HT1080 (cell line): ENCODE measurements at places on chromosomes 2 and 18.

DNA sequence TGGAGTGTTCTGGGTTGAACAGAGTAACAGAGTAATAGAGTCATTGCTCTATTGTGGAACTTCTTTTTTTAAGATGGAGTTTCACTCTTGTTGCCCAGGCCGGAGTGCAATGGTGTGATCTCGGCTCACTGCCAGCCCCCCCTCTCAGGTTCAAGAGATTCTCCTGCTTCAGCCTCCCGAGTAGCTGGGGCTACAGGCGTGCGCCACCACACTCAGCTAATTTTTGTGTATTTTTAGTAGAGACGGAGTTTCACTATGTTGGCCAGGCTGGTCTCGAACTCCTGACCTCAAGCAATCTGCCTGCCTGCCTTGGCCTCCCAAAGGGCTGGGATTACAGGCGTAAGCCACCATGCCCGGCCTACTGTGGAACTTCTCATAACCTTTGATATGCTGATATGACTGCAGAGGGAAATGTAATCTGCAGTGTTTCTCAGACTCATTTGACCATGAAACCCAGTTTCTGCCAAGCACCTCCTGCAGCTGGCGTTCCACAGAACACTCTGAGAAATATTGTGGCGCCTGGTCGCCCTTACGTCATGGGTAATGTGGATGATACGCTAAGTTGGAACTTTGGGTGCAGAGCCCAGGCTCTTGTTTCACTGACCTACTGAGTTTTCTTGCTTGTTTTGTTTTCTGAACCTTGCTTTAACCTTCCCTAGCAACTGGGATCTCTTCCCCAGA lies 213.8 kb downstream of the BCL2 start:
- DNase-seq: no peak

DNA sequence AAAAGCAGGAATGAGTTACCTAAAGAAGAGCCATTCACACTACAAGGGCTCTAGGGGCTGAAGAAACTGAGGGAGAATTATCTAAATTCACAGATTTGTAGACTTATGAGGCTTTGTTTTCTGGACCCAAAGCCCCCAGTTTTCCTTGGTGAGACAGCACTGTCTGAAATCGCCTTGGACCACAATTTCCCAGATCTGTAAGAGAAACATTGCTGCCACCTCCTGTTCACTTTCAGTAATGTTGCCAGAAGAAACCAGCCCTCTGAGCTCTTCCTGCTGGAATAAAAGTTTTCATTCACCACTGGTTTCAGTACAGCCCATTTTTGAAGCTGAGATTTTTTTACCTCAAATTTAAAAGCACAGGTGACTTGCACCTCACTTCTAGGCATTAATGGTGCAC lies 169.2 kb downstream of the CDH20 start:
- peak; percentile 49 for DNase-seq

DNA sequence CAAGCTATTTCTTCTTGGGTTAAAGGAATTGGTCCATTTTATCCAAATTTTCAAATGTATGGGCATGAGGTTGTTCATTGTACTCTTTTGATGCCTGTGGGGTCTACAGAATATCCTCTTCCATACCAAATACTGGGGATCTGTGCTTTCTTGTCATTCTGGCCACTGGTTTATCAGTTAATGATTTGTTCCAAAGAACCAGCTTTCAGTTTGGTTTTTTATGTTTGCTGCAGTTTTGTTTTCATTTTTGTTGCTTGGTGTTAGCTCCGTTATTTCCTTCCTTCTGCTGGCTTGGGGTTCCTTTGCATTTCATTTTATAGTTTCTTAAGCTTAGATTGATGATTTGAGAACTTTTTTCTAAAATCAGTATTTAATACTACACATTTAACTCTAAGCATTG lies 45.5 kb downstream of the SLC66A2 start:
- DNase-seq: no peak

- DNase-seq: no peak
Observed at GRCh38 chr2:73350035-73350691, 35.5 kb upstream of the ALMS1 start.

DNA sequence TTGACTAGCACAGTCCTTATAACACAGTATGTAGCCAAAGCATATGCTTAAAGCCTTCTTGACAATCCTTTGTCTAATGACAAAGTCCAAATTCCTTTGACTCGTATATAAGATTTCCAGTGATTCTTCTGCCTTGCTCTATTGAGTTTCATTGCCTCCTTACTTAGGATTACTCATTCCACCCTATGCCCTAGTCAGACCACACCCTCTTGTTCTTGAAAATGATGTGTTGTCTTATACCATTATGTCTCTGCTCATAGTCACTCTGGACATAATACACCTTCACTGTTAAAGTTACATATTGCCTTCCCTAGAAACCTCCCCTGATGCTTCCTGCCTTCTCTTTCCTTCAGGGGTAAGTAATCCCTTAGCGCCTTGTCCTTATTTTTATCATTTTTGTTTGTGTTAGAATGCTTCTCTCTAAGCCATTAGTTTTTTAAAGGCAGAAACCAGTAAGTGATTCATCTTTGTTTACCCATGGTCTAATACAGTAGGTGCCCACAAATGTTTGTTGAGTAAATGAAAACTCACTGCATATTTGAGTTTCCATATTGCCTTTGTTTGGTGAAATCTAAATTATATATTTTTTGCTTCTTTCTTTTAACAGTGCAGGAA lies 19.3 kb downstream of the GPD2 start:
- DNase-seq: peak; percentile 61

GRCh38 chr2:188969236-188969635 lies 4.9 kb upstream of the COL3A1 start:
- DNase-seq: no peak

DNA sequence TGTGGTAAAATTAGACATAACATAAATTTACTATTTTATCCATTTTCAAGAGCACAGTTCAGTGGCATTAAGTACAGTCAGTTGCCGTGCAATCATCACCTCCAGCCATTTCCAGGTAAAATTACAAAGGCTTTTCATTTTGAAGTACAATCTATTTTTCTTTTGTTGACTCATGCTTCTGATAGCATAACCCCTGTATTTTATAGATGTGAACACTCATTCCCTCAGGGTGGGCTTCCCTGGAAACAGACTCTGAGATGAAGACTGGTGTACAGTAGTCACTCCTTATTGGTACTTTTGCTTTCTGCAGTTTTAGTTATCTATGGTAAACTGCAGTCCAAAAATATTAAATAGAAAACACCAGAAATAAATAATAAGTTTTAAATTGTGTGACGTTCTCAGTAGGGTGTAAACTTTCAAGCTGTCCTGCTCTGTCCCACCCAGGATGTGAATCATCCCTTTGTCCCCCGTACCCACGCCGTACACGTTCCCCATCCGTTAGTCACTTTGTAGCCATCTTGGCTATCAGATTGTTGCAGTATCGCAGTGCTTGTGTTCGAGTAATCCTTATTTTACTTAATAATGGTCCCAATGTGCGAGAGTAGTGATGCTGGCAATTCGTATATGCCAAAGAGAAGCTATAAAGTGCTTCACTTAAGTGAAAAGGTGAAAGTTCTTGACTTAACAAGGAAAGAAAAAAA lies 41.1 kb upstream of the NAB1 start:
- peak; percentile 85 for DNase-seq

DNA sequence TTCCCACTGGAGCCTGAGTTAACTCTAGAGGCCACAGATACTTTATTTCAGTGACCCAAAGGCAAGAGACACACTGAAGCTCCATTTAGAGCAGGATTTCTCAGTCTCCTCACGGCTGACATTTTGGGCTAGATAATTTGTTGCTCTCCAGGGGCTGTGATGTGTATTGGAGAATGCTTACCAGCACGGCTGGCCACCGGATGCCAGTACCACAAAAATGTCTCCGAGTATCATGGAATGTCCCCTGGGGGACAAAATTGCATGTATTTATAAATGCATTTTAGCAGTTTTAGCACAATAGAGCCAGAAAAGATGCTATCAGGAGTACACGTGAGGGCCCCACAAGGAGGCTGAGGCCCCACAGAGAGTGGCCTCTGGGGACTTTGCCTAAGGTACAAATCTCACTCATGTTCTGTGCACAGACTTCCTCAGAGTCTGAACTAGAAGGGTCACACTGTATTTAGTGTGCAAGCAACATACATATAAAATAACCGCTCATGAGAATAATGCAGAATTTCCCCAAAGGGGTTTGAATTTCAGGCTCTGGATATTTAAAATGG lies 20.5 kb upstream of the DCC start:
- DNase-seq: no peak

GRCh38 chr2:26970244-26970927 lies at the start of gene MAPRE3:
TSS of gene MAPRE3 (plus strand) at chr2:26970637. CDS start at chr2:27022219, 51,582 bp downstream.
- DNase-seq: peak; percentile 74

GRCh38 chr18:28820353-28820752 lies 643.4 kb upstream of the CDH2 start:
- no peak for DNase-seq

DNA sequence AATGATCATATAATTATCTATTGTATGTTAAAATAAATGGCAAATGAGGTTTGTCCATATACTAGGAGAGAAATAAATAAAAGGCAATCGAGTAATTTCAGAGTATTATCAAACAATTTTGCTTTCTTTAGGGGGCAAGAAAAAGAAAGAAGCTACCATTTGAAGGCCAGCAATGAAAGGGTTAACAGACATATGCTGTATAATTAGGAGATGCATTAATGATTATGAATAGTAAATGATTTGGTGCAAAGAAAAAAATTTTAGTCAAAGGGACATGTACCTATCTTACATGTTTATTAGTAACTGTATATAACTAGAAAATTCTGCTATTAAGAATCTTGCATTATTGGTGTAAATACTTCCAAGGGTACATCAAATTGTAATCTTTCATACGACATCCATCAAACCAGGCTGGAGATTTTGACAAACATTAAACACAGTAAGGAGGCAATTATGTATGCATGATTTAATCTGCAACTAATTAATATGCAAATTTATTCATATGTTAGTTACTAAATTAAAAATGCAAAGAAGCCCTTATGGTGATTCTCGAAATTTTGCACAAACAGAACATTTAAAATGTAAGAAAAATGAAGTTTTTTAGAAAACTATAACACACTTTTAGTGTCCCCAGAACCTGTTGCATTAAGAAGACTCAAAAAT lies 251.4 kb downstream of the TCF4 start:
- DNase-seq: no peak

DNA sequence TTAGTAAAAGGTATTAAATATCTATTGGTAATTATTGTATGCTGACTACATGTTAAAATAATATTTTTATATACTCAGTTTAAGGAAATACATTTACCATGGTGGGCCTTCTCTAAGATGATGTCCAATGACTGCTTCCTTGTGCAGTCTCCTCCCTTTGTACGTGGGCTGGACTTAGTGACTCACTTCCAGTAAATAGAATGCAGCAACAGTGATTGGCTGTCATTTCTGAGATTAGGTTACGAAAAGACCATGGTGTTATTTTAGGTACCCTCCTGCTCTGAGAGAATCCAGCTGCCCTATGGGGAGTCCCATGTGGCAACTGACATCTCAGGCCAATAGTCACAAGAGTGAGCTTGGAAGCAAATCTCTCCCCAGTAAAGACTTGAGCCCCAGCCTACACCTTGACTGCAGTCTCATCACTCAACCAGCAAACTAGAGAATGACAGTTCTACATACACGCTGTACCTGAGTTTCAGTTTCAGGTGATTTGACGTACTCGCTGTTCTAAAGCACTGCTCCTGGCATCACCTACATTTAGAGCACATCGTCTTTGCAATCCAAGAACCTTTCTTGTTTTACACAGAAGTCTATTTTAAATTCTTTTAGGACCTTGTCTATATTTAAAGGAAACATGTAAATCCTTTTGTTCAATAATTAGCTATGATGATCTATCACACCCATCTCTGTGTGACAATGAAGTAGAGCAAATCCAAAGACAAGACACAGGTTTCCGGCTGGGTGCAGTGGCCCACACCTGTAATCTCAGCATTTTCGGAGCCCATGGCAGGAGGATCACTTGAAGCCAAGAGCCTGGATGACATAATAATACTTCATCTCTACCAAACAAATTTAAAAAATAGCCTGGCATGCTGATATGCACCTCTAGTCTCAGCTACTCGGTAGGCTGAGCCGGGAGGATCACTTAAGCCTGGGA lies 87.2 kb downstream of the COBLL1 start:
- DNase-seq: no peak

DNA sequence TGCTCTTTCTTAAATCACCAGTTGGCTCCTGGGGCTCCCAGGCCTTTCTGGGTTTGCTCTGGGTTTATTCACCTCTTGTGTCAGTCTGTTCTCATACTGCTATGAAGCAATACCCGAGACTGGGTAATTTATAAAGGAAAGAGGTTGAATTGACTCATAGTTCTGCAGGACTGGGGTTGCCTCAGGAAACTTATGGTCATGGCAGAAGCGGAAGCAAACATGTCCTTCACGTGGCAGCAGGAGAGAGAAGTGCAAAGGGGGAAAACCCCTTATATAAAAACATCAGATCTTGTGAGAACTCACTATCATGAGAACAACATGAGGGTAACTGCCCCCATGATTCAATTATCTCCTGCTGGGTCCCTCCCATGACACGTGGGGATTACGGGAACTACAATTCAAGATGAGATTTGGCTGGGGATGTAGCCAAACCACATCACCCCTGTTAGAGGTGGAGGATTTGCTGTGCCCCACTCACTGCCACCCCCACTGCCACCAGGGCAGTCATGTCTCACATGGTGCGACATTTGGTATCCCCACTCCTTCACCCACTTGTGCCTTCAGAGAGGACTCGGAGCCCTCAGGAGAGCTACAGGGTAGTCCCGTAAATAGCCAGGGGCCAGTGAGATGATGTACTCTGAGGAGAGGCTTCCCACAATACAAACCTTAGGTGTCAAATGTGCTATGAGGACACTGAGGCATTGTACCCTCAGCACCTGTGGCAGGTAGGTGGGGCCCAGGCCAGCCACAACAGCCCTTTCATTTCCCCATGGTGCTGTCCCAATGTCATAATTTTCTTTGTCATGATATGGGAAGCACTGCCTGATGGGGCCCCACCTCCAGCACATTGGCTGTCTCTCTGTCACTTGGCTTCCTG lies 35.7 kb downstream of the CDC42EP3 start:
- DNase-seq: peak; percentile 90

- DNase-seq: no peak
Observed at GRCh38 chr2:69310111-69311023, 76.7 kb downstream of the GFPT1 start.
